ENCODE measurements at places on chromosomes 2 and 18.

- DNase-seq: no peak
These were observed 86.7 kb downstream of the GALNT14 start for GRCh38 chr2:31051258-31052140.

DNA sequence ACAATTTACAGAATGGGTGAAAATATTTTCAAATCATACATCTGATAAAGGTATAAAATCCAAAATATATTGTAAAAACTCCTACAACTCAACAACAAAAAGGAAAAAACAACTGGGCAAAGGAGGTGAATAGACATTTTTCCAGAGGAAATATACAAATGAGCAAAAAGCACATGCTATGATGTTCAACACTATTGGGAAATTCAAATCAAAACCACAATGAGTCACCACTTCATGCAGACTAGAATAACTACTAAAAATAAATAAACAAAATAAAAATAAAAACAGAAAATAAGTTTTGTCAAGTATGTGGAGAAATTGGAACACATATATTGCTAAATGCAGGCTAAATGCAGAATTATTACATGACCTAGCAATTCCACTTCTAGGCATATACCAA is 120.9 kb downstream of the FSIP2 start:
- no peak for DNase-seq

GRCh38 chr2:129712676-129712985 is 266.8 kb upstream of the RAB6C start:
- DNase-seq: no peak

DNA sequence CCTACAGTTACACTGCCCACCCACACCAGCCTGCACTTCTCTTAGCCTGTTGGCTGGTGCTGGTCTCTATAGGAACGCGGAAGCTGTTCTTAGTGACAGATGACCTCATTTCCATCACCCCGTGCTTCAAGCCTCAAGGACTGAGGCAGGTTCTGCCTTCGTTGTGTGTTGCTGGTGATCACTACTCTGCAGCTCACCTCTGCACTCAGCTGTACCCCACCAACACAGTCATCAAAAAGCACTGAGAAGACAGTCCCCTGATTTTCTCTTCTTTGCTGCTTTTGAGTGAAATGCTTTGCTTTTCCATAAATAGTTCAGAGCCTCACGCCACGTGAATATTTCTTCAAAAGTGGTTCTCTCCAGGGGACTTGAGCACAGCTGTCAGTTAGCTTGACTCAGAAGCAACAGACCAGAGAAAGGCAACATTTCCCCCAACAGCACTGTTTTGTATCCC is 225.7 kb upstream of the CCDC150 start:
- no peak for DNase-seq

GRCh38 chr2:133952420-133952819 is 301.5 kb upstream of the MGAT5 start:
- no peak for DNase-seq
